ENCODE measurements at places on chromosomes 2 and 18.

DNA sequence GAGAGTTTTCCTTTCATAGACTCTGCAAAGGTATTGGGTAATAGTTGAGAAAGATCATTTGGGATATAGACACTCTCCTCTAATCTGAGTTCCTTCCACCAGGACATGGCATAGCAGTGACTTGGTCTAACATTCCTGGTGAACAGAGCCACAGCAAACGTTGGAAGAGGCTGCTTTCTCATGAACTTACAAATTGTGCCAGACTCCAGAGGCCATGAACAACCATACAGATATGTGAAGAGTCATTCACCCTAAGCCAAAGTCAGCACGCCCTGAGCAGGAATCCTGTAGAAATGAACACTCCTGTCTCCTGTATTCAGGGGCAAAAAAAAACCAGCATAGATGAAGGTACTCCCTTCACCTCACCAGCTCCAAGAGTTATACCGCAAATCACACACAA lies 152.8 kb downstream of the TMEM18 start:
- DNase-seq, result no peak

DNA sequence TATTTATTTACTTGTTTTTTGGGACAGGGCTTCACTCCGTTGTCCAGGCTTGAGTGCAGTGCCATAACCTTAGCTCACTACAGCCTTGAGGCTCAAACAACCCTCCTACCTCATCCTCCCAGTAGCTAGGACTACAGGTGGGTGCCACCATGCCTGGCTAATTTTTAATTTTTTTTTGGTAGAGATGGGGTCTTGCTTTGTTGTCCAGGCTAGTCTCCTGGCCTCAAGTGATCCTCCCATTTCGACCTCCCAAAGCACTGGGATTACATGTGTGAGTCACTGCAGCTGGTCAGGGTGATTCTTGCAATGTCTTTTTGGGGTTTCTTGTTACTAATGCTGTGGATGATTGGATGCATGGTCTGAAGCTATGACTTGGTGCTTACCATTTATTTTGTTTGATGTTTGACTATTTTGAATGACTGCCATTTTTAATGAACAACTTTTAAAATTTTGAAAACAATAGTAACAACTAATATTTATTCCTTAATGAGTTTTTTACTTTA lies 6.5 kb downstream of the CERS6 start:
- no peak for DNase-seq

GRCh38 chr2:170680172-170680941 lies 34.8 kb upstream of the SP5 start:
- DNase-seq, result no peak

GRCh38 chr2:24877646-24878045 lies 42.4 kb downstream of the ADCY3 start:
- DNase-seq, result no peak

- DNase-seq, result no peak
Observed at GRCh38 chr2:25276569-25277465, 64.9 kb downstream of the DNMT3A start.

- no peak for DNase-seq
Observed at GRCh38 chr2:180690611-180691010, 289.8 kb upstream of the UBE2E3 start.

DNA sequence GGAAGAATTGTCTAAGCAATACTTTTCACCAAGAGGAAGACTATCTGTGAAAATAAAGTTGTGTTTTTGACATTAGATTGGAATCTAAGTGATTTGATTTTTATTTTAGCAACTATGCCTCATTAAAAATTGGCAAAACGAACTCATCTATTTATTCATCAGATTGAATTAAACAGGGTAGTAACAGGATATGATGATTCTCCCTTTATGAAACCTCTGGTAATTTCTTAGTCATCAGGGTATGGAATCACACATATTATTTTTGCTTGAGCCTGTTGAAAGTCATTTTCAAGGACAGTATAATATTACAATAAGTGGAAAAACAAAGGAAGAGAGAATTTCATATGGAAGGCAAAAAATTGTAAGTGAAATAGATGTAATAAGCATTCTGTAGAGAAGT lies 22.0 kb downstream of the ZNF804A start:
- DNase-seq, result peak; percentile 45

GRCh38 chr2:241088376-241088775 lies 13.7 kb downstream of the MTERF4 start:
- no peak for DNase-seq

- DNase-seq, result no peak
Observed at GRCh38 chr2:60163691-60164090, 389.8 kb downstream of the BCL11A start.

GRCh38 chr2:40914666-40915065 lies 462.8 kb upstream of the SLC8A1 start:
- no peak for DNase-seq

DNA sequence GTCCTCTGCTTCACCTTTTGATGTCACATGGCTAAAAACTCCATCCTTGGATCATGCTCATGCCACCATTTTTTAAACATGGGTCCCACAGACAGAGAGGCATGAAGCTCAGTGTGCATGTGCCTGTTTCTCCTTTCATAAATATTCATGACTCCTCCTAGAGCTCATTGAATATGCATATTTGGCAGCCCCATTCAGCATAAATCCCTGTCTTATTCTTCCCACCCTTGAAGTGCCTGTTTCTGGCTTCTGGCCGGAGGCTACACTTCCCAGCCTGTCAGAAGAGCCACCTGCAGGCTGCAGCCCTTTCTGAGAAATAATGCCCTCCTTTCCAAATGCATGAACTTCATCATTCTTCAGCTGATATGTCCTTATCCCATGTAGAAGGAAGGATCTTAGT lies 109.7 kb downstream of the LDLRAD4 start:
- DNase-seq, result peak; percentile 6

DNA sequence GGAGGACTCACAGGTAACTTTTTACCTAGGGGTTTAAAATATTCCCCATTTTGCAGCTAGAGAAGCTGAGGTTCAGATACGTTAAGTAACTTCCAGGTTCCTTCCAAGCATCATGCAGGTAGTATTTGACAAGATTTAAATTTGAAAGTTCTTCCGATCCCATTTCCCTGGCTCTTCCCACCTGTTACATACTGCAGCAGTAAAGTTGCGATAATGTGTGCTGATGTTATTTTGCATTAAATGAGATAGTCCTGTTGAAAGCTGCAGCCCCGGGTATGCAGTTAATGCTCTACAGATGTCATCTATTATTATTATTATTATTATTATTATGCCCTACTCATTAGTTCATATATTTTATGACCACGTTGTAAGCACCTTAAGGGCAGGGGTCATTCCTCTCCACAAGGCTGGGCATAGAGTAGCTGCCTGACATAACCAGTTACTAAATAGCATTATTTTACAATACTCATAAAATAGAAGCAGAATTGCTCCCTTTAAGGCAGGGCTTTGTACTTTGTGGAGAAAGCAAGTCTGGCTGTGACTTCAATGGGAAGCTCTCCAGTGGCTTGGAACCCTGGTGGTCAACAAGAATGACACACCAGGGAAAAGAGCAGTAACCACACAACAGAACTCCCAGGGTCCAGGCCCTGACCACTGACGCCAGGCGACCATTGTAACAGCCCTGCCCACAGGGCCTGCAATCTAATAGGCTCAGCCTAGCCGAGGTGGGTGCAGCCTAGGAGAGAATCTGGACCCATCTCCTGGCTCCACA lies 112.0 kb upstream of the STPG4 start:
- DNase-seq, result no peak

GRCh38 chr18:8626414-8627106 lies 17.3 kb downstream of the RAB12 start:
- no peak for DNase-seq

GRCh38 chr18:58980991-58981390 lies 116.3 kb downstream of the ZNF532 start:
- DNase-seq, result no peak

DNA sequence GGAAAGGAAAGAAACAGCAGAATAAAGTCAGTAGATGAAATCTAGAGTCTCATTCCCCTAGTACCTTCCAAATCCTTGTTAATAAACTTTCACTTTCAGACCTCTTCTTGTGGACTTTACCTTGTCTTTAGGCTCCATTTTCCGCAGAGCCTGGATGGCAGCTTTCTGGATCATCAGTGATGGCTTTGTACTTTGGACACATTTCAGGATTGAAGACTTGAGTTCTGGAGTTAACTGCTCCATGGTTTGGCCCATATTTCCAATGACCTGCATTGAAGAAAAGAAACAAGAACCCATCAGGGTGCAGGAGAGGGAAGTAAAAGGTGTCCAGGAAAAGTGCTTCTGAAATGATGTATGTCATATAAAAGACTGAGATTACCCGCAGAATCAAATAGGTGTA lies 14.4 kb downstream of the APOB start:
- DNase-seq, result no peak

DNA sequence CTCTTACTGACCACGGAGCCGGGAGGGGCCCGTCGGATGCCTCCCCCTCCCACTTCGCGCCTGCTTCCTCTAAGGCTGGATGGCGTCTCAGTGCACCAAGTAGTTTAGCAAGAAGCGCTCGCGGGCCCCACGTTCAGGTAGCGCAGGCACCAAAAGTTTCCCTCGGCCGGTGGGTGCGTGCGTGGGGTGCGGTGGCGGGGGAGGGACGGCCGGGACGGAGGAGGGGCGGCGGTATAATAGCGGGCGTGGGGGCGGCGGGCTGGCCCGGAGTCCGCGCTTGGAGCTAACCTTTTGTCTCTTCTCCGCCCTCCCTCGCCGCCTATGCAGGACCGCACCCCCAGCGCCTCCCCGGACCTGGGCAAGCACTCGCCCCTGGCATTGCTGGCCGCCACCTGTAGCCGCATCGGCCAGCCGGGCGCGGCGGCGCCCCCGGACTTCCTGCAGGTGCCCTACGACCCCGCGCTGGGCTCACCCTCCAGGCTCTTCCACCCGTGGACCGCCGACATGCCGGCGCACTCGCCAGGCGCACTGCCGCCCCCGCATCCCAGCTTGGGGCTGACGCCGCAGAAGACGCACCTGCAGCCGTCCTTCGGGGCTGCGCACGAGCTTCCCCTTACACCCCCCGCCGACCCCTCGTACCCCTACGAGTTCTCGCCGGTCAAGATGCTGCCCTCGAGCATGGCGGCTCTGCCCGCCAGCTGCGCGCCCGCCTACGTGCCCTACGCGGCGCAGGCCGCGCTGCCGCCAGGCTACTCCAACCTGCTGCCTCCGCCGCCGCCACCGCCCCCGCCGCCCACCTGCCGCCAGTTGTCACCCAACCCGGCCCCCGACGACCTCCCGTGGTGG lies 1.0 kb downstream of the SP5 start:
- no peak for DNase-seq

- DNase-seq, result no peak
Observed at GRCh38 chr2:5377323-5377722, 314.9 kb upstream of the SOX11 start.

- DNase-seq, result no peak
Observed at GRCh38 chr2:69546646-69547045, 96.9 kb downstream of the AAK1 start.

GRCh38 chr18:23941791-23942190 lies 72.8 kb upstream of the TTC39C start:
- DNase-seq, result no peak

DNA sequence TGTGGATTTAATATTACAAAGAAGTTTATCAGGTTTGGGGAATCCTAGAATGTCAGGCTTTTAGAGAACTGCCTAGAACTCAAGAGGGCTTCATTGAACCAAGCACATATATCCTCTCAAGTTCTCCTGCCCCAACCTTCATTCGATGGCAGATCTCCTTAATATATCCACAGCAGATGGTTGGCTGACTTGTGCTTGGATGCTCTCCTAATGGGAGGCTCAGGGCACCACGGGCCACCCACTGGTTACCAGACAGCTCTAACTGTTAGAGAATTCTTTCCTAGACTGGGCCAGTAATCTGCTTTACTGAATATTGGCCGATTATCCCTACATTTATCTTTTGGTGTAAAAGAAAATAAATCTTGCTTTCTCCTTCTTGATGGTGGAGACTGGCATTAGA lies 87.2 kb upstream of the ATP8B1 start:
- no peak for DNase-seq

DNA sequence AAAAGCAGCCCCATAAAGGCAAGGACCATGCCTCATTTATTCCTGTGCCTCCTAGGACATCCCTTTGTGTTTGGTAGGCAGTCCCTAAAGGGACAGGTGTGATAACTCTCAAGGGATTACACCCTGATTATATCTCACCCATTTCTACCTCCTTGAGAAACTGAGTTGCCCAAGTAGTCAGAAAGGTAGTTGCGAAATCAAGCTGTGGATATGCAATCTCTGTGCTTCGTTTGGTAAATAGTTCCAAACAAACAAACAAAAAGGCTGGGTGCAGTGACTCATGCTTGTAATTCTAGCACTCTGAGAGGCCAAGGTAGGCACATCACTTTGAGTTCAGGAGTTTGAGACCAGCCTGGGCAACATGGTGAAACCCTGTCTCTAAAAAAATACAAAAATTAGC lies 100.2 kb upstream of the ARL5A start:
- no peak for DNase-seq

DNA sequence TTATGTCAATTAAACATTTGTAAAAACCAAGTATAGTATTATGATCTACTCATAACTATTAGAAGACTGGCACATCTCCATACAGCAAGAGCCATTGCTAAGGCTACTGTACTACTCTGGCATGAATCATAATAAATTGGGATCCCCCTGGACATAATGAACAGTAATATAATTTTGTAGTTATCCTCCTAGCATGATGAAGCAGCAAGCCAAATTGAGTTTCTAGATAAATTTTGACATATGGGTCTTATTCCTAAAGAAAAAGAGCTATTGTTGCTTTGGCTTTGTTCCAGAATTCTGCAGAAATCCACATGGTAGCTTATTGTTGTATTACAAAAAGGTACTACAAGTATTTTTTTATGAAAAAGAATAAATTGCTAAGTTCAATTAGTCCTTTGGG lies 204.3 kb downstream of the CAMKMT start:
- DNase-seq, result no peak

DNA sequence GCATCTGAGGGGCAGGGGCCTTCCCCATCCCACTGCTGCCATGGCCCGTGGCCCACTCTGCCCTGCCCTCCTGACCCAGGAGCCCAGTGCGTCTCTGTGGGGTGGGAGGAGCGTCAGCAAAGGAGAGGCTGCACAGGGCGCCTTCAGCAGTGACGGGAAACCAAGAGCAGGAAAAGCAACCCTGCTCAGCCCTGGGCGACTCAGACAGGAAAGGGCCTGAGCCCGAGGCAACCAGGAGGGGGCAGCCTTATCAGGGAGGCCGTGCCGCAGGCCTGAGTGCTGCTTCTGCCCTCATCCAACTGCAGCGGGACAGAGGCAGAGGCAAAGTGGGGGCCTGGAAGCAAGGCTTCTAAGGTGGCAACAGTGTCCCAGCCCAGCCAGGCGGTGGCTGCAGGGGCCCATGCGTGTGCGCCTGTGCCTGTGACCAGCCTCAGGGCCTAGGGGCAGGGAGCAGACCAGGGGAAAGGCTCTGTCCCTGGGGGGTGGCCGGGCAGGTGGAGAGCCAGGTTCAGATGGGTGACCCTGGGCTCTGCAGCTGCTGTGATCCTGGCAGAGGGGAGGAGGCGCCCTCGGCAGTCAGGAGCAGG lies 23.3 kb upstream of the ALPI start:
- no peak for DNase-seq

- DNase-seq, result no peak
Observed at GRCh38 chr2:152644189-152644873, 72.9 kb downstream of the PRPF40A start.

- DNase-seq, result peak; percentile 49
Observed at GRCh38 chr2:33134086-33134771, 187.5 kb downstream of the LTBP1 start.

All from A673 (cell line).